ENCODE measurements at places on chromosomes 3 and 15. TPM values are rescaled to one million over a fixed set of nuclear protein-coding genes. Genes with fewer than 3 reads are reported as not detected.

DNA sequence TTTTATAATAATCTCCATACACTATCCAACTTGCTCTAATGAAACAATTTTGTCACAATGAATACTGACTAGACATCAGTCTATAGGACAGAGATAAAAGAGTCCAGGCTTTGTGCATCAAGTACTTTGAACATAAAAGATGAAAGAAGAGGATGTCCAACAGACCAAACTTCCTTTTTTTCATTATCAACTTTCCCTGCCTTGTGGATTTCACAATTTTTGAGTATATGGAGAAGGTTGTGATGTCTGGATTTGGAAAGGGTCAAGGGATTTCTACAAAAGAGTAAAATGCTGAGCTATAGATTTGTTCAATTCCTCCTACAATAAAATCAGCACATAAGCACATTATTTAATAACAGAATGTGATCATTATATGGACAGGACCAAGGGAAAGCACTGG is 25.7 kb downstream of the CD47 start:
- DNase-seq, result no peak

DNA sequence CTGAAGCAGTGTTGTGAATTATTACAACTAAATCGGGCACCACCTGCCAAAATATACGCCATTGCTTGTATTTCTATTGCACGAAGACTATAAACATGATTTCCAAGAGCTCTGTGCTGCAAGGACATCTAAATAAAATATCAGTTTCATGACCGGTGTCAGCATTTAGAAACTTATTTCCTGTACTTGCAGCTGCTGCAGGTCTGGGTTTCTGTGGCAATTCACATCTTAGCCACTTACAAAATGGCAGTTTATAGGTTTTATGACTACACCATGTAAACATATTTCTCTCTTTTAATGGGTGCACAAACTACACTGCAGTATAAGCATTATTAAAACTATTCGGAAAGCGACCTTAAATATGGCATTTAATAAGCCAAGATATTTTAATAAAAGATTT is 359.4 kb downstream of the VPS13C start:
- DNase-seq, result no peak

GRCh38 chr15:65192016-65192415 is 6.9 kb upstream of the CLPX start:
- no peak for DNase-seq

DNA sequence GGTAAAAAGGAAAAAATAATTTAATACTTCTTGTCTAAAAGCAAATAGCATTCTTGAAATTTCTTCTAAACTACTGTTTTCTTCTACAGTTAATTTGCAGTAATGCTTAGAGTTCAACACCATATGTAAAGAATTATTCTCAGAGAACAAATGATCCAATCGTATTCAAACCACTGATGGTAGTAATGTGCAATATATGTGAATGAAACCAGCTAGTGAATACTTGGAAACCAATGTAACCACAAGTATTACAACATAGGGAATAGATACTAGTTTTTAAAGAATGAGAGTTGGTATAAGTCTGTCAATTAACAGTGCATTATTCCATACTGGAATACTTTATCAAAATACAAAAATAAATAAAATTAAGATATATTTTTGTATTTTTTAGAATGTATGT is 850.0 kb downstream of the DIPK2A start:
- no peak for DNase-seq

GRCh38 chr3:24933401-24933800 is 438.8 kb upstream of the THRB start:
- no peak for DNase-seq

GRCh38 chr3:64395490-64395889 is 170.2 kb upstream of the PRICKLE2 start:
- no peak for DNase-seq

DNA sequence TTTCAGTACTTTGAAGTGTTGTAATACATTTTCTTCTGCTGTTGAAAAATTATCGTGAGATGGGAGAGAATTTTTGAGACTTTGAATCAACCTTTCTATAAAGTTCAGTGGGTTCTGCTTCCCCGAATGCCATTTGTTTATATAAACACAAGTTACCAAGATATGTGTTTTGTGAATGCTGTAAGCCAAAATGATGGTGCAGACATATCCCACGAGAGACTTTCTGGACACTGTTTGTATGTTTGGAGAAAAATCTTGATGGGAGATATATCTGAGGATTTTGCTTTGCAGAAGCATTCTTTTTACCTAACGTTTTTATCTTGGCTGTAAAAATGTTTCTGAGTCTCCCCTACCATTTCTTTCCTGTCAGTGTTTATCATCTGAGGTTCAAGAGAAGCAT is 526.6 kb upstream of the ZNF717 start:
- no peak for DNase-seq

DNA sequence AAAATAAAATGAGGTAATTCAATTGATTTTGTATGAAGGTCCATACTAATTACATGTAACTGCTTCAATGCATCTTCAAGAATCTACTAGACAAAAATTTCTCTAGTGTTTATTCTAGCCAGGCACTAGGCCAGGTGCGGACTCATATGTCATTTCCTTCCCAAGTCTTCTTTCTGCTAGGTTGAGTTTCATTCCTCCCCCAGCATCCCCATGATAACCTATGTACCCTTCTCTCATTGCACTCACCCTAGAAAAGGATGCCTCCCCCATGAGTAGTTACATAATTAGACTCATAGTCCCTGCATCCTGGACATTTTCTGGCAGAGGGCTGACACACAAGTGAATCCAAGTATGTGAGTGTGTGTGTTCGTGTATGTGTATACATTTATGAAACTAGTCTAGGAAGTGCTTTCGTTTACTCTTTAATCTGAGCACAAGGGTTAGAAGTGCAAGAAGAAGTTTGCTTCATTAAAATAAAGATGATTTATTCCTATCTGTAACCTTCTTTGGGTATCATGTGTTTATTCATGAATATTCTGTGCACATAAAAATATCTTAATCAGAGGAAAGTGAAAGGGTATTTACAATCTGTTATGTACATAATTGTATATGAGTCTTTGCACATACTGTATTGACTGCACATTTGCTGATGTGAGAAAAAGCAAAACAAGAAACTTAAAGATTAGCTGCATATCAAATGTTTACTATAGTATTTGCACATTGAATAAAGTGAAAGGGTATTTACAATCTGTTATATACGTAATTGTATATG is 585.6 kb upstream of the ZNF717 start:
- no peak for DNase-seq

DNA sequence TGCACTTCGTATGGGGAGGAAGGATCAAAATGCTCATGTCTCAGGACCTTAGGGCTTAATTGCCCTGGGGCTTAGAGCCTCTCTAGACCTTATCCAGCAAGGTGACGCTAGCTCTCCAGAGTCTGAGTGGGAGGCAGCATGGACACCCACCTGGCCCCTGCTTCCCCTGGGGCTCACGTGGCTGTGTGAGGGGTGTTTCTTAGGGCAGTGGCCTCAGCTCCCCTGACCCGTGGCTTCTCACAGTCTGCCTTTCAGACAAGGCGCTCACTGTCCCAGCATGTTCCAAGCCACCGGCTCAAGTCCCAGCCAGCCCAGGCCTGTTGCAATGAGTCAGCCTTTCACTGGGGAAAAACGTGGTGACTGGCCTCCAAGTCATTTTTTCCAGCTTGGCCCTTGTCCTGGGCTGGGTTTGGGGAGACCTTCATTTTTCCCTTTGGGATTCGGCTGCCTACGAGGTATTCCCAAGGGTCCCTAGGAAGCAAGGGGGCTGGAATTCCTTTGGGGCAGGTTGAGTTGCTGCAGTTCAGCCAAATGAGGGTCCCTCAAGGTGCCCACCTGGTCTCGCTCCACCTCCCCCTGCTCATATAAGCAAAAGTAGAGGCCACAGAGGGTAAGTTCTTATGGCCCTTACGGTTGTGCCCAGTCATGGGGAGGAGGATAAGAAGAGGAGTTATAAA is 15.7 kb downstream of the BHLHE40 start:
- no peak for DNase-seq

GRCh38 chr15:75943713-75944215 is 40.1 kb downstream of the FBXO22 start:
- no peak for DNase-seq

LIPC gene
- total RNA-seq, result 1.6 TPM

PCBP4 gene
- 26.6 TPM for total RNA-seq

ACTRT3 gene
- total RNA-seq, result 0.15 TPM

SYNPR gene
- total RNA-seq, result not detected

C3orf20 gene
- 0.82 TPM for total RNA-seq
